NCI-H446 (cell line): ENCODE measurements at places on chromosomes 5 and 9.

DNA sequence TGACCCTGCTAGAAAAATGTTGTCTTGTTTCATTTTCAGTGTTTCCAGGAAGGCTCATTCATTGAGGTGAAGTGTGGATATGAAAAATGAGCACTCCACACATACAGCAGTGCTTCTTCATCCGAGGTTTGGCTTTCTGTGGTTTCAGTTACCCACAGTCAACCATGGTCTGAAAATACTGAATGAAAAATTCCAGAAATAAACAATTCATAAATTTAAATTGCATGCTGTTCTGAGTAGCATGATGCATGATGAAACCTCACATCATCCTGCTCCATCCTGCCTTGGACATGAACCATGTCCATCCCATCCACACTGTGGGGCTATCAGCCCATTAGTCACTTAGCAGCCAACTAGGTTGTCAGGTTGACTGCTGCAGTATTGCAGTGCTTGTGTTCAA lies 10.4 kb upstream of the SLC45A2 start:
- no peak for DNase-seq

DNA sequence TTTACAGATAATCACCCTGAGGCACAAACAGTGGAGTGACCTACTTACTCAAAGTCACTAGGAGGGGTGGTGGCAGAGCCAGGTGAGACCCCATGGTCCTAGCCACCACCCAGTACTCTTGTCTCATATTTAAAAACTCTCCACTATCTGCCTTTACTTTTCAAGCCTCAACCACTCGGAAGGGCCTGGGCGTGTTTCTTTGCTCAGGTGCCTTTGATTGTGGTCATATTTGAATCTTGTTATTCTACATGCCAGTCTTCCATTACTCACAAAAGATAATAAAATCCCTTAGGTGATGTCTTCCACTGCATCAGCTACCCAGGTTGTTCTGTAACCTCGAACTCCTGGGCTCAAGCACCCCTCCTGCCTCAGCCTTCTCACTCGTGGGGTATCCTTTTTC lies 20.7 kb upstream of the TRIM36 start:
- no peak for DNase-seq

DNA sequence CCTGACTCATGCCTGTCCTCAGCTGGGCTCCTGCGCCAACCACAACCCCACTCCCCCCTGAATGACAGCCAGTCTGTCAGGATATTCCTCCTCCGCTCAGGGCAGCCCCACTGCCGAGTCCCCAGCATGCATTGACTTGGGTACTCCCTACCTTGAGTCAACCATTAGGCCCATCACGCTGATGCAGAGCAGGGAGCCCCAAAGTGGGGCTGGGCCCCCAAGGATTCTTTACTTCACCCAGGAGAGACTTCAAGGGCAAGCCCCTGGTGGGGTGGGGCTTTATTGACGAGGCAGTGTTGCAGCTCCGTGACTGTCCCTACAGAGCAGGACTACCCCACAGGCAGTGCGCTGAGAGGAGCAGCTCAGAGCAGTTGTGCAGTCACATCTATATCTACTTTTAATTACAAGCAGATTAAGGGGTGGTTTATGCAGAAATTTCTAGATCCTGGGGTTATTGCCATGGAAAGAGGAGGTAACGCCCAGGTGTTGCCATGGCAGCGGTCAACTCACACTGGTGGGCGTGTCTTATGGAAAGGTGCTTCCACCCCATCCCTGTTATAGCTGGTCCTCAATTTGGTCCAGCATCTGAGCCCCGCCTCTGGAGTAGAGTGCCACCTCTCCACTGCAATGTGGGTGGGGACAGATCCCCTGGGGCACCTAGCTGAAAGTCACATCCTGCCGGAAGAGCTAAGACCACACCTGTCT lies 32.1 kb upstream of the FCN1 start:
- DNase-seq: no peak

DNA sequence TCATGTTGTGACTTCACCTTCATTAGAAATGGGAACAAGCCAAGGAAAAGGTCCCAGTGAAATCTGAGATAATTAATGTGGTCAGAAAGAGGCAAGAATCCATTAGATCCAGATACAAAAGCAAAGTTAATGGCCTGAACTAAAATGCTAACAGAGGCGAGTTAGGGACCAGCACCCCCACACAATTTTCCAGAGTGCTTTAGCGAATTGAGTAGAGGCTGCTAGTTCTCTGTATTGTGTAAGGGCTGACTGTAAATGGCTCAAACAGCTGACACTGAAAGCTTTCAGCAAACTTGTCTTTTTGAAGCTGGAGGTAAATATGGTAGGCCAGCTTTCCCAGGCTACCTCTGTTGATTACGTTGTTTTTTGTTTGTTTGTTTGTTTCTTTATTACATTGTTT lies 75.5 kb downstream of the CSNK1A1 start:
- no peak for DNase-seq

- DNase-seq: no peak
Observed at GRCh38 chr5:99775189-99775588, 760.0 kb upstream of the FAM174A start.

GRCh38 chr5:107469485-107470294 lies 201.0 kb downstream of the EFNA5 start:
- DNase-seq: peak; percentile 40
